Type B pancreatic cell (in vitro differentiated cells): ENCODE measurements at places on chromosomes 12 and 14.

- DNase-seq: no peak
Observed at GRCh38 chr12:15056218-15056617, 83.4 kb downstream of the PDE6H start.

DNA sequence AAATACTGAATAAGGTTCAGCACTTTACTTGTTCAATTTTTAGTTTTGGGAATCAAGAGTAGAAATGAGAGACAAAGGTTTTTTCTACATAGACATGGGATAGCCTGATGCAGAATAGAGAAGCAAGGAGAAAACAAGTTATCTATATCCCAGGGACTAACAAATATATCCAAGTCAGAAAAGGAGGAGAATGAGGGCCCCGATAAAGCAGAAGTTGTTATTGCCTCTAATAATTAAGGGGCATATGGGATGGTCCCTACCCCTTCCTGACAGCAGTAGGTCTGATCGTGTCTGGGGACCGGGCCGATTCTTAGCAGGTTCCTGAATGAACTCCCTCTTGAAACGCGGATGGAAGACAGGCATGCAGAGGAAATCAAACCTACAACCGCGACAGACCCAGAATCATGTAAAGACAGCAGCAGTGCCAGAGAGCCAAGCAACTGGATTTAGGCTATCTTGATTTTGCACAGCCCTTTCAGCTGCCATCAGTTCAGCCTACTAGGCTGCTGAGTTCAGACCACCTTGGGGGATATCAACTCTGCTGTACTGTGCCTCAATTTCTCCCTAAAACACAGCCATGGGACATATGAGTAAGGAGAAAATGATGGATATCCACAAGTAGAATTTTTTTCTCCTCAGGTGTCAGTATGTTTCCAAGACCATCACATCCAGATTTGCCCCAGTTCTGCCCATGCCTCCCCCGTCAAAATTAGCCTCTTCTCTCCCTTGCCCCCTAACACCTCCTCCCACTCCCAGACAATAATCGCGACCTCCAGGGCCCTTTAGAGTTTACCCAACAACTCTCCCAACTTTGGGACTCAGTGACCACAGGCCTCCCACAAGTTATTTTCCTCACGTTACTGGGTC is 706 bp downstream of the PRMT5 start:
- DNase-seq: no peak

GRCh38 chr14:23164250-23164649 is 19.2 kb downstream of the SLC7A8 start:
- DNase-seq: no peak

DNA sequence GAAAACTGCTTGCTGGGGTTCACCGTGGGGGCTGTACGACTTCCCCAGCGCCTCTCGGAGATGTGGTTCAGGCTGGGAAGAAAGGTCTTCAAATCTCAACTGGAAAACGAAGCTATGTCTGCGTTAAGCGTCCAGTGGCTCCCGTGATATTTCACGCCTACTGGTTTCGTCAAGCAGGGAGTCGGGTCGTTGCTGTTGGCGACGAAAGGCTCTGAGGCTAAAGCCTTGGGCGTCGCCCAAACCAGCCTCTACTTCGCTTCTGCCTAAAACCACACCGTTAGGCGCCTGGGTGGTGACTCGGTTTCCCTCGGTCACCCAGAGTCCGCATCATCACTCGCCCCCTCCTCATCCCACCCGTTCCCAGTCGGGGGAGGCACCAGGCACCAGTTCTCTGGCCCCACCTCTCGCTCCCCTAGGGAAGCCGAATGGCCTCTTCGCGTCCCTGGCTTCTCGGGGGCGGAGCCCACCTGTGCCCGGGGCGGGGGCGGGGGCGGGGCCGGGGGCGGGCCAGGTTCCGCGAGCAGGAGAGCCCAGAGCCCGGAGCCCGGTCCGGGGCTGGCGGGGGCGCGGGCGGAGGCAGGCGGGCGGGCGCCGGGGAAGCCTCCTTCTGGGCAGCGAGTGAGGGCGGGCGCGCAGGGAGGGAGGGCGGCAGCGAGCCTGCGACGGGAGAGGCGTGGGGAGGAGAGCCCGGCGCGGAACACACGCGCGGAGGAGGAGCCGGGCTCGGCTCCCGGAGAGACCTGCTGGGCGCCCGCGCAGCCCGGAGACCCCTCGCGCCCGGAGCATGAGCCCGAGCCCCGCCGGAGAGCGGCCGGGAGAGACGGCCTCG is at the start of gene B4GALNT3:
Gene B4GALNT3 (plus strand): TSS at position 510 of the 829 bp plus-strand sequence. CDS start 438 bp downstream, outside the sequence.
- peak; percentile 74 for DNase-seq
